Activated CD4-positive, alpha-beta T cell treated with anti-CD3 and anti-CD28 coated beads, Interleukin-10, Interleukin-2, amounts not matched to agents 100 ng/mL and 50 ng/mL, durations not matched to agents 16 hours and 8 hours (primary cell): ENCODE measurements at places on chromosomes 11 and 22.

- peak; percentile 15 for DNase-seq
Measured at GRCh38 chr11:77590194-77590782, 535 bp downstream of the AQP11 start.

- DNase-seq, result no peak
Measured at GRCh38 chr22:18906896-18907295, 776 bp downstream of the DGCR6 start.

GRCh38 chr22:20774882-20775281 lies 969 bp downstream of the SERPIND1 start:
- DNase-seq, result no peak

- DNase-seq, result no peak
Measured at GRCh38 chr11:4433856-4434255, 15.2 kb upstream of the OR52K2 start.

DNA sequence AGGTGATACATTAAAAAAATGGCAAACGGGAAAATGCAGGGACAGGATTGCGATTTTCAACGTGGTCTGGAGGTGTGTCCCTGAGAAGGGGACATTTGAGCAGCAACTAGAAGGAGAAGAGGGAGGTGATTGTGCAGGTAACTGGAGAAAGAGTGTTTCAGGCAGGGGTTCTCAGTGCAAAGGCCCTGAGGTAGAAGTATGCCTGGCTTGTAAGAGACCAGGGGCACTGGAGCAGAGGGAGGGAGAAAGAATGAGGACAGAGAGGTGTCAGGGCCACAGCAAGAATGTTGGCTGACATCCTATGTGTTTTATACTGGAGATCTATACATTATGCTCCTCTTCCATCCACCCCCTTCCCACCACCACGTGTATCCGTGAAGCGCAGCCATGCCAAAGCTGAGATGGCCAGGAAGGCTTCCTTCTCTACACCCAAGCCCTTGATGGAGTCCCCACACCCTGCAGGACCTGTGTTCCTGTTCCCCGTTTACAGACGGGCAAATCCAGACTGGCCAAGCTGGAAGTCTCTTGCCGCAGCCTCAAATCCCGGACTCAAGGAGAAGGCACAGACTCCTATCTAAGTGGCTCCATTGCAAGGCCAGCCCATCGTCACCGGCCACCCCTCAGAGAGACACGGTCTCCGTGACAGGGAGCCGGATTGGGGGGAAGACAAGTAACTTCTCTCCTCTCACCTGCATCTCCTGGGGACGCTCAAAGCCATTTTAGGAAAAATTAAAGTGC lies 416.1 kb downstream of the MN1 start:
- no peak for DNase-seq

GRCh38 chr22:39800790-39801520 lies 92.6 kb downstream of the ENTHD1 start:
- DNase-seq, result no peak
